T-helper 2 cell treated with Interferon-gamma antibody and Interleukin-4, amounts not matched to agents 5 μg/mL and 100 μg/mL, for 36 hours (primary cell): ENCODE measurements at places on chromosomes 3 and 15.

DNA sequence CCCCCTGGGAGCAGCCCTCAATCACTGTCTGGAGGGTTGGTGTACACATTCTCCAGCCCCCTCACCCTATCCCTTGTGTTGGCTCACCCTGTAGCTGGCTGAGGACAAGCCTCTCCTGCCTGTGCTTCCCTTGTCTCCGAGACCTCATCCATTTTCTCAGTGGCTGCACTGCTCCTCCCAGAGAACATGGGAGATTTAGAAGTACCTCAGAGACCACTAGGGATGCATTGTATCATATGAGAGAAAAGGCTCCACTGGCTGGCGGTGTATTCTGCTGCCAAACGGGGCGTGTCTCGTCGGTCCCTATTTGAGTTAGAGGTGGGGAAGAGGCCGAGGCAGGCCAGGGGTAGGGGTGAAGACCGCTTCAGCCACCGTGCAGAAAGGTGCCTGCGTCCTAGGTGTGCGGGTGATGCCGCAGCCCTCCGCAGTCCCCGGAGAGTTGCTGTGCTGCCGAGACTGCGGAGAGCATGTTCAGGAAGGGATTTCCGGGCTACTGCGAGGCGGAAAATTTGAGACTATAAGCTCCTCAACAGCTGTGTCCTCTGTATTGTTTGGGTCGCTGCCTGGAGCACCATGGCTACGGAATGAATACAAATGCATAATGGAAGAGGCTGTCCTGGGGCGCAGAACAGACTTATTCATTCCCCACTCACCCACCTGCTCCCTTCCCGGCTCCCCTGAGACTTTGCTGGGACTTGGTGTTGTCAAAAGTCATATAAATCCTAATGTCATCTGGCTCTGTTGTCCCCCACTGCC, 43.8 kb downstream of the SPSB4 start:
- DNase-seq = no peak

DNA sequence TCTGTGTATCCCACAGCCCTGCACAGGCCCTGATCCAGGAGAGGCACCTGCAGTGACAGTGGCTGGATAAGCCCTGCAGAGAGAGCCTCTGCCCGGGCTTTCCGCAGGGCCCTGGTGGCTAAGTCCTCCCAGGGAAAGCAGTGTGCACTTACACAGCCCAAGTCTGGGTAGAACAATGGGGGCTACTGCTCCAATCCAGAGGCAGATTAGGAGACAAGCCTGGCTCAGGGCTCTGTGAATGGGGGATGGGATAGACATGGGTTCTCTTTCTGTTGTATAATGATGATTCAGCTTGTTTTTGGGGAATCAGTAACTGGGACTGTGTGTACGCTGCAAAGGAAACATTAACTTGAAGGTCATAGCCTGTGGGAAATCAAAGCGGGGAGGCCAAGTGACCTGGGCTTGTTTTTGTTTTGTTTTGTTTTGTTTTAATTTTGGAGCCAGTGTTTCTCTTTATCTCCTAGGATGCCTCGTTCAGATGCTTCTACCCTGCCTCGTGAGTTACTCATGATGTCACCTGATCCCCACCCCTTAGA, 4.1 kb upstream of the ALDH1L1 start:
- no peak for DNase-seq

DNA sequence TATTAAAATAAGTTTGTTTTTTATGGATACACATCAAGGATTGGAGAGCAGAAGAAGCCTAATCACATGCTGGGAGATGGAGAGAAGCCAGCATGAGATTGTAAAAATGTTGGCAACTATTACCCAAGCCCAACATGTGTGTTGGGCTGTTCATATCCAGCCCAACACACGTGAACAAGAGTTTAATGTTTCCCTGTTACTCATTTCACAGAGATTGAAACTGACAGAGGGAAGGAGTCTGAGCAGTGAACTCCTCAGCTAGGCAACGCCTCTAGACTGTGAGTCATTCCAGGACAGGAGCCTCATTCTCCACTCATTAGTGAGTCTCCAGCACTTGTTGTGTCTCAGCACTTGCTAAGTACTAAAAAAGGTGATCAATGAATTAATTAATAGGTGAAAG, 43.2 kb upstream of the CMSS1 start:
- no peak for DNase-seq

GRCh38 chr3:101070799-101071121, 77.5 kb upstream of the ABI3BP start:
- DNase-seq = no peak

GRCh38 chr3:194330579-194330978, 20.5 kb downstream of the CPN2 start:
- DNase-seq = no peak

GRCh38 chr3:31008994-31009393, 114.5 kb upstream of the GADL1 start:
- no peak for DNase-seq

- DNase-seq = no peak
These were observed 51.0 kb downstream of the NKIRAS1 start for GRCh38 chr3:23865595-23866396.

- DNase-seq = no peak
These were observed 48.8 kb upstream of the HEG1 start for GRCh38 chr3:125104639-125105038.

GRCh38 chr3:141619450-141619849, 118.6 kb upstream of the RNF7 start:
- DNase-seq = no peak

GRCh38 chr3:61657689-61658088, 96.3 kb downstream of the PTPRG start:
- no peak for DNase-seq

DNA sequence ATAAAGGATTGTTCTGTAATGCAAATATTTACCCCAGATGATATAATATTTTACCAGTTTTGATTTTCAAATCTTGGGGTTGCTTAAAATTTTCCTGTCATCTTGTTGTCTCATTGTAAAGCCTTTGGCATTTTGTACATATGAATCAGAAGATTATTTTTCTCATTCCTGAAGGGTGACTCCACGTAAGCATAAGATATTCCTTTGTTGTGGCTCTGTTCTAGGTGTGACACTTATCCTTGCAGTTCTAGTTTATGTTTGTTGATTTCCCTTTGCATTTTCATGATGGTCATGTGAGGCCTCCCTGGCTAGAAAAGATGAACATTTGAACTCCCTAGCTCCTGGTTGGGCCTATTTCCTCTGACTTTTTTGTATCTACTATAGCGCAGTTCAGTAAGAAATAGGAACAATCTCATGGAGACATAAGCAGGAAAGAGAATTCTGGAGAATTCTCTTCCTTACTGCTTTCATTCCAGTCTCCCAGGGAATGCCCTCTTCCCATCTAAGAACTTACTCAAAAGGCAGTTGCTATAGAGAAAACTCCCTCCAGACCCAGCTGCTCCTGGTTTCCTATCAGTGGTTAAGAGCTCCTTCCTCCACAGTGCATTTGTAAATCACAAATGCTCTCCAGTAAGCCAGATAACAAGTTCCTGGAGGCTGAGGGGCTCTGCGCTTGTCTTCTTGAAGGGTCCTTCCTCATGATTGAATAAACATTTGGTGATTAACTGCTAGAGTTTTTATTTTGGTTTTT, 124.7 kb downstream of the WNT5A start:
- no peak for DNase-seq

DNA sequence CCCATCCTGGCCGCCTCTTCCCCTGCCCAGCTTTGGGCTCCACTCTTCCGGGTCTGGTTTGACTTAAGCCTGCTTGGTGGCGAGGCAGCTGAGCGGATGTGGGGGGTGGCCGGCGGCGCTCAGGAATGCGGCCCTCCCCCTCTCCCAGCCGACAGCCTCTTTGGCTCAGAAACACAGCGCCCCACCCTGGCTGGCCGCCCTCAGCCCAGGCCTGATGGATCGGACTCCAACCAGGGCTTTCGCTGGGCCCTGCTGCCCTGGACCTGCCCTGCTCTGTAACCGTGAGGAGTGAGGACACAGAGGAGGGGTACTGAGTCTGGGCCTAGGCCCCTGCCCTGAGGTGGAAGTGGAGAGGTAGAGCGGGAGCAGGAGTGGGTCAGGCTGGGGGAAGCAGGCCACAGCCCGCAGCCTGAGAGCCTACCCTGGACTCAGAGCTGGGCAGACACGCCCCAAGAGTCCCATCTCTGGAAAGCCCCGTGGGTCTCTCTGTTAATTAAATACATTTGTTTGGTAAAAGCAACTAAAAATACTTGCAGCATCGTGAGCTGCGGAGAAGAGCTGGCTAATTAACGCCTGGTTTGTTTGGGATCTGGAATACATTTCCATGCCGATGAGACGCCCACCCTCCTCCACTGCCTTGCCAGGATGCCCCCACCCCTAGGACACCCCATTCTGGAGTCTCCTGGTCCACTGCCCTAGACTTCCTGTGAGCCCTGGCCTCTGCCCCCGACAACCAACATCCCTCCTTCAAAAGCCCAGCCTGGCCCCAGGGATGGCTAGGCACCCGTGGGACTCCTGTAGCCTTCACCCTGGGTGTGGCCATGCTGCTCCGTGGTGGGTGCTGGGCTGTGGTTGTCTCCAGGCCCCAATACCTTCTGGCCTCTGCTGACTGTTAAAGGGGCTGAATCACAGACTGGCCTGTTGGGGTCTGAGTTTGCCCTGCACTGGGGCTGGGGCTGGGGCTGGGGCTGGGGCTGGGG, 19.6 kb downstream of the PLXNA1 start:
- DNase-seq = no peak

DNA sequence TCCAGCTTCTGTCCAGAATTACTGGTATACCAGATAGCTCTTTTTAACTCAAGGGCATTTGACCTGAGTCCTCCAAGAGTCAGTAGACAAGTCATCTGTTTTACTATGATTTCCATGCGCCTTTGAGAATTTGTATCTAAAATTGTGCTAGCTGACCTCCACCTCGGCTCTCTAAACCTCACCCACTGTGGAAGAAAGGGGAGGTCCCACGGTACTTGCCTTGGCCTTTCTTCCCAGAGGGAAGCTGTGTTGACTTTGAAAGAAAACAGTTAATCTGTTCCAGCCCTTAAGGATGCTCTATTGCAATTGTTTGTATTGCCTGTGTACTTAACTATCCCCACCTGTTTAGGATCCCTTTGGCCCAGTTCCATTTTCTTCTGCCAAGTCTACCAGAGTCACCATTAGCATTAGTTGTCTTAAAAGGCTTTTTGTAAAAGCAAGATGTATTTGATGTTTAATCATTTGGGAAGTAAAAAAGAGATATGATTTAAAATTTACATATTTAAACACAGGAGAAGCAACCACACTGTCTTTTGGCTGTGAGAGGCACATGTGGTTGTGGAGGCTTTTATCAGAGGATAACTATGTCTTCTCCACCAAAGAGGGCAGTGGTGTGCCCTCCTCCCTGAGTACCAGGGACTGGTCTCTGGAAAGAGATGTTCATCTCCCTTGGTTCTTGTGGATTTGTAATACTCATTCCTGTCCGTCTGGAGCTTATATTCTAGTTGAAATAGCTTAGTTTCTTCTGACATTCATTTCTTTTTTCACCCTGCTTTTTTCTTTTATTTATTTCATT, 88.8 kb downstream of the CRTC3 start:
- DNase-seq = no peak

GRCh38 chr3:53956586-53956985, 64.9 kb upstream of the SELENOK start:
- no peak for DNase-seq
